ENCODE measurements at places on chromosomes 6 and 20.

- DNase-seq = no peak
Measured at GRCh38 chr20:47099093-47099492, 204.4 kb downstream of the EYA2 start.

DNA sequence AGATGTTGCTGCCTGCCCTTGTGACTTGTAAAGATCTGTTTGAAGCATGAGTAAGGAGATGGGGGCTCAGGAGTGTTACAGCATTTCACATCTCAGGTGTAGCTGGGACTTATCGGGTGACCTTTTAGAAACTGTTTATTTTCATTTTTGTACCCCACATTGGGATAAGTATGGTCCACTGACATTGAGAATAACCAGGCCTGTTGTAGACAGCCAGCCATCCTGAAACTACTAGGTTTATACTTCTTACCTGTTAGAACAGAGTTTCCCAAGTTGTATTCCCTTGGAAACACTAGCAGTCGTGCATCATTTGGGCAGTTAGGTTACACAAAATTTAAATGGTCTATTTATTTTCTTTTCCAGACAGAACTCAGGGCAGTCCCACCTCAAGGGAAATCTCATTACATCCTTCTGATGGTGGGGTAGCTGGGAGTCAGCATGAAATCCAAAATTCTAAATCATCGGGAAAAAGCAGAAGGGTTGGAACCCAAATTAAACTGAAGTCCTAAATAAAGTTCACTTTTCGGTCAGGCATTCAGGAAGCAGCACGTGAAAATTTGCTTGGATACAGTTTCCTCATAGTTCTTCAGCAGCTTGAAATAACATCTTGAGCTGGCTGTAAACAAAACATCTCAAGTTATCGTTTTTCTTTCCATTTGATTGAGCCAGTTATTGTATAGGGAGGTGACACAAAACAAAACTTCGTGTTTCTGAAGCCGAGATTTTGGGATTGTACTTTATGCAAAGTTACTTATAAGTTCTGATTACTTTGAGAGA is 30.5 kb downstream of the FOXO3 start:
- no peak for DNase-seq

GRCh38 chr6:128558021-128558420 is 37.6 kb upstream of the PTPRK start:
- DNase-seq = no peak

DNA sequence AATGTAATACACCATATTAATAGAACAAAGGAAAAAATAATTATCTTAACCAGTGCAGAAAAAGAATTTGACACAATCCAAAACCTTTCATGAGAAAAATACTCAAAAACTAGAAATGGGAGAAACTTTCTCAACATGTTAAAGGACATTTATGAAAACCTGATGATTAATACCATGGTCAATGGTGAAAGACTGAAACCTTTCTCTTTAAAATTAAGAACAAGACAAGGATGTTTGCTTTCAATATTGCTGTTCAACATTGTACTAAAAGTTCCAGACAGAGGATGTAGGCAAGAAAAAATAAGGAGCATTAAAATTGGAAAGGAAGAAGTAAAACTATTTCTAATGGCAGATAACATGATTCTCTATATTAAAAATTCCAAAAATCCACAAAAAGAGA is 981.3 kb upstream of the FLRT3 start:
- DNase-seq = no peak

- DNase-seq = no peak
Measured at GRCh38 chr20:63361519-63362435, 628 bp upstream of the CHRNA4 start.

GRCh38 chr6:47810885-47811284 is 29.1 kb downstream of the OPN5 start:
- DNase-seq = no peak

- DNase-seq = no peak
Measured at GRCh38 chr6:53828966-53829697, 34.3 kb downstream of the LRRC1 start.

- DNase-seq = no peak
Measured at GRCh38 chr6:167442245-167442644, 117.4 kb downstream of the TTLL2 start.

- DNase-seq = no peak
Measured at GRCh38 chr20:59788196-59788735, 145.2 kb downstream of the SYCP2 start.

- no peak for DNase-seq
Measured at GRCh38 chr6:83707829-83708545, 914 bp downstream of the SNAP91 start.

- no peak for DNase-seq
Measured at GRCh38 chr6:53426667-53427270, 78.0 kb upstream of the ELOVL5 start.

DNA sequence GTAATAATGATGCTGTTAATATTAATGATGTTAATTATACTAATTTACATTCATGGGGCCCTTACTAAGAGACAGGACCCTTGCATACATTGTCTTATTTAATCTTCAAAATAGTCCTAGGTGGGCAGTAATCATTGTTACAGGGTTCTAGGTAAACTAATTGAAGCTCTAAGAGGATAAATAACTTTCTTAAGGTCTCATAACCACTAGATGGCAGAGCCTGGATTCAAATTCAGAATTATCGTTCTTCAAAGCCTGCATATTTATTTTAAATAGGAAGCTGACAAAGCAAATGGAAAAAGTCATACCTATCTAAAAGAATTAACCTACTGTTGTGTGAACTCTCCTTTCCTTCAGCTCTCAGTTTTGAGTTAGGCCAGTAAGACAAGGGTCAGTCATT is 23.5 kb downstream of the PTCHD4 start:
- DNase-seq = no peak

DNA sequence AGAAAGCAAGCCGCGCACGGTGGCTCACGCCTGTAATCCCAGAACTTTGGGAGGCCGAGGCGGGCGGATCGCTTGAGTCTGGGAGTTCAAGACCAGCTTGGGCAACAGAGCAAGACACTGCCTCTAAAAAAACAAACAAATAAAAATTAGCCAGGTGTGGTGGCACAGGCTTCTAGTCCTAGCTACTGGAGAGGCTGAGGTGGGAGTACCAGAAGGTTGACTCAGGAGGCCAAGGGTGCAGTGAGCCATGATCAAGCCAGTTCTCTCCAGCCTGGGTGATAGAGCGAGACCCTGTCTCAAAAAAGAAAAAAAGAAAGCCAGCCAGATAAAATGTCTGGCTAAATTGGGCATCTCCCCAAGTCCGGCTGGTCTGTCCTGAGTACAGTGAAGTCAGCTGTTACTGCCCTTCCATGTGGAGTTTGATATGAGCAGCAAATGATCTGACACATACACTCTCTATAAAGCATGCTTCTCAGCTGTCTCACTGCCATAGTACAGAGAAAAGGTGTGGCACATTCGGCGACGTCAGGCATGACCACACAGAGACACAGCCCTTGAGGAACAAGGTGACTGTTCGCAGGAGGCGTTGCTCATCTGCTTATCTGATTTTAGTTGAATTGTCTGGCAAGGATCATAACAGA is 13.0 kb downstream of the CD83 start:
- no peak for DNase-seq

- DNase-seq = peak; percentile 27
Measured at GRCh38 chr20:38805958-38806854, 709 bp downstream of the PPP1R16B start.

DNA sequence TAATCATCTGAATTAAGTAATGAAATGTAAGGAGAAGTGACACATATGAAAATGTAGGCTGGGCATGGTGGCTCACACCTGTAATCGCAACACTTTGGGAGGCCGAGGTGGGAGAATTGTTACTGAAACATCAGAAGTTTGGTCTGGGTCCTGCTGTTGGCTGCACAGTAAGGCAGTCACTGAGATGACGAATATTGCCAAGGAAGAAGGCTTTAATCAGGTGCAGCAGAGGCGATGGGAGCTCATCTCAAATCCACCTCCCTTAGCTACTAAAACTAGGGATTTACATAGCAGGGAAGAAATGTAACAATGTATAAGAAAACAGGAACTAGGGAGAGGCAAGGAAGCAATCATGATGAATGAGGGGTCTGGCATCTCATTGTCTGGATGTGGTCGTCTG is 50.1 kb downstream of the RBM24 start:
- no peak for DNase-seq

GRCh38 chr20:59835448-59836395 is 97.7 kb downstream of the SYCP2 start:
- DNase-seq = no peak

- DNase-seq = peak; percentile 46
Measured at GRCh38 chr6:155418017-155418761, 37.5 kb downstream of the NOX3 start.

GRCh38 chr6:62978920-62979319 is 232.3 kb upstream of the FKBP1C start:
- DNase-seq = no peak

- no peak for DNase-seq
Measured at GRCh38 chr6:8069631-8070284, 5.6 kb upstream of the BLOC1S5 start.
